ENCODE measurements at places on chromosomes 6 and 20.

GRCh38 chr6:2956930-2957685 is 14.3 kb downstream of the SERPINB6 start:
- no peak for DNase-seq

DNA sequence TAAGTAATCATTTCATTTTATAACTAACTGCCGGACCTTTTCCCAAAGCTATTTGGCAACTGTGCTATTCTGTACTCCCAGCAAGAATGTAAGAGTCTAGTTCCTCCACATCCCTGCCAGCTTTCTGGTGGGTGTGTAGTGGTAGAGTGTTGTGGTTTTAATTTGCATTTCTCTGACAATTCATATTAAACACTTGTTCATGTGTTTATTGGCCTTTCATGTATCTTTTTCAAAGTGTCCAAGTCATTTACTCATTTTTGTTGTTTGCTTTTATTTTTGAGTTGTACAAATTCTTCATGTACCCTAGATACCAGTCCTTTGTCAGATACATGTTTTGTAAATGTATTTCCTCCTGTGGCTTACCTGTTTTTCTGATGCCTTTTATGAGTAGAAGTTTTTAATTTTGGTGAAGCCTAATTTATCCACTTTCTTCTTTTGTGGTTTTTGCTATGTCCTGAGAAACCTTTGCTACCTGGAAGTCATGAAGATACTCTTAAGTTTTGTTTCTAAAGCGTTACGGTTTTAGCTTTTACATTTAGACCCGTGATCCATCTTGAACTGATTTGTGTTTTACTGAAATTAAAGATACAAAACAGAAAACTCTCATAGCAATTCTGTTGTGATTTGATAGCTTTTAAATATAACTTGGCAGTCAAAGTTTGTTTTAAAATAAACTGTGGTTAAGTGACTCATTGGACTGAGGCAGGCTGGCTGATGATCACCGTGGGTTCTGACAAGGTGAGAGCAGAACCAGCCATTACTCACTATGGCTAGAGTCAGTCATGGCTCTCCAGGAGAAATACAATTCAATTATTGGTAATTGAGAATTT is 8.0 kb downstream of the MYLIP start:
- no peak for DNase-seq

- no peak for DNase-seq
Observed at GRCh38 chr20:6622041-6622440, 145.4 kb upstream of the BMP2 start.

DNA sequence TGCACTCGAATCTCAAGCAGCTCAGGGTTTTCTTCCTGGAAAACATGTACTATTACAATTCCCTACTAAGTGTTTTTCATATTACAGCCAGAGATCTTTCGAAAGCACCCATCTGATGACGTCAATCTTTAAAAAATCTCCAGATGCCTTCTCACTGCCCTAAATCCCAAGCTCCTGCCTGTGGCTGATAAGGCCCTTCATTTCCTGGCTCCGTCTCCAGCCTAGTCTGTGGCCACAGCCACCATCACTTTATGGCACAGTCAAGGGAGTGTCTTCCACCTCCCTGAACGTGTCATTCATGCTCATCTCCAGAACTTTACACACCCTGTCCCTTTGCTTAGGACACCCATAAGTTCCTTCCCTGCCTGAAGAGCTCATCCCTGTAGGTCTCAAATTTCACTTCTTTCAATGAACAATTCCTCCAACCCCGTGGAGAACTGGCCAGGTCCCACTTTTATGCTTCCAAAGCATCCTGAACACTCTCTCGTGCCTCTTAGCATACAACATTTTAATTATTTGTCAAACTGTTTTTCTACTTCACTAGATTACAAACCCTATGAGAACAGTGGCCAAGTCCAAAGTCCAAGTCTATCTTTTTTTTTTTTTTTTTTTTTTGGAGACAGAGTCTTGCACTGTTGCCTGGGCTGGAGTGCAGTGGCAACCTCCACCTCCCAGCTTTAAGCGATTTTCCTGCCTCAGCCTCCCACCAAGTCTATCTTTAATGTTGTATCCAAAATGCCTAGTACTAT is 106.1 kb upstream of the AGPAT4 start:
- DNase-seq, result no peak

GRCh38 chr6:16731478-16732051 is 29.7 kb downstream of the ATXN1 start:
- no peak for DNase-seq

All from NT2/D1 (cell line).